ENCODE measurements at places on chromosomes 3 and 15.

GRCh38 chr3:150135287-150135721 lies 164.6 kb upstream of the PFN2 start:
- DNase-seq, result no peak

DNA sequence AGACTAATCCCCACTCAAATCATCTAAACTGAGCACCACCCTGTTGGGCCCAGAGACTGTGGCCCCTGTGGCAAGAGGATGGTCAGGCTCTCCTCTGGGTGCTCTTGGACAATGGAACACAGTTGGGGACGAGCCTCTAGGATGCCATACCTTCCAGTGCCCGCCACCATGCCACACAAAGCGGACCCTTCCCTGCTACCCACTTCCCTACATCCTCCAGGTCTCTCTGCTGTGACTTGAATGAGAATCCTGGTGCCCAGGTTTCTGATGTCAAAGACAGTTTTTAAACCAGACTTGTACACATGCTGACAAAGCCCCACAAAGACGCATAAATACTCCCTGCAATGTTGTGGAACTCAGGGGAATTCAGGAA lies 4.7 kb downstream of the CCDC51 start:
- DNase-seq, result no peak

- DNase-seq, result no peak
Observed at GRCh38 chr3:19543212-19543841, 390.7 kb downstream of the EFHB start.

- no peak for DNase-seq
Observed at GRCh38 chr3:195767792-195768191, 43.9 kb downstream of the MUC4 start.

GRCh38 chr3:117762621-117763037 lies 1053.0 kb downstream of the TUSC7 start:
- DNase-seq, result no peak

DNA sequence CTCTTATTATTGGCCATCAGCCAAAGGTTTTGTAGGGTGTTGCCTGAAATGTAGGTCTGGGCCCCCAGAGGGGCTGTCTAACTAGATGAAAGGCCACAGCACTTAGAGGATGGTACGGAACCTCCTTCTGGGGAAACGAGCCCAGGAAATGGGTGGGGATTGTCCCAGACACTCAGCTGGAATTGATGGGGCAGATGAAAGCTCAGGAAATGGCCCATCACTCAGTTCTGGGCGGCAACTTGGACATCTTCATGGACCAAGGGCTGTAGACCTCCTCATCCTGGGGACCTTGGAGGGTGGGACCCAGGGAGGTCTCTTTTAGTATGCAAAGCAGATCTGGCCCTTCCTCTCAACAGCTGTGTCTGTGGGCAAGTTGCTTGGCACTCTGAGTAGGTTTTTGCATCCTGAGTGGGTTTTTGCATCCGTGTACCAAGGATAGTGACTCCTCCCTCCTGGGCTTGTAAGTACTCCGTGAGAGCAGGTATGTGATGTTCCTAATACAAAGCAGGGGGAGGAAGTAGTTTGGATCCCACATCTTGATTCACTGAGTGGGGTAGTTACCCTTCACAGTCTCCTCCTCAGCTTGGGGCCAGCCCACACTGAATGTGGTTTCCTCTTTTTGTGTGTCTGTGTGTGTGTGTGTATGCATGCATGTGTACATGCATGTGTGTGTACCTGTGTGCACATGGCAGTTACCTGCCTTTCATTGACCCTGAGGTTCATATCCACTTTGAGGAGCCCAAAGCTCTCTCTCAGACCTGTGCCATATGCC lies 292.0 kb downstream of the RPLP1 start:
- DNase-seq, result no peak

- no peak for DNase-seq
Observed at GRCh38 chr3:145490088-145491048, 670.6 kb downstream of the PLOD2 start.

GRCh38 chr3:110708156-110708555 lies 363.5 kb upstream of the NECTIN3 start:
- no peak for DNase-seq

DNA sequence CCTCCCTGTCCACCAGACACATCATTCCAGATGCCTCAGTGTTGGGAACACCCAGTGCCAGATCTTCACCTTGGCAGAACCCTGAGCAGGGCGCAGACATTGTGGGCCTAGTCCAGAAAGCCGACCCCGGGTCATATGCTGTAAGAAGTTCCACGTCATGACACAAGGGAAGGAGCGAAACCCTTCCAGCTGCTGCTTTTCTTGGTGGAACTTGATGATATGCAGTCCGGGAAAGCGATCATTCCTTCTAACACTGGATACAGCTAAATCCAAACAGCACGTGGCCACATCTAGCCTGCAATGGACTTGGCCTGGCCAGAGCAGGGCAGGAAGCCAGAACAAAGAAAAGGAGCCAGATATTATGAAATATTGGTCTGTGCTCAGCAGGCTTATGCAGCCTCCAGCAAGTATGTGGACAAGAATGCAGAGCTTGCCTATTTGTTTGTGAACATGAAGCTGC lies 22.0 kb downstream of the GASK1A start:
- DNase-seq, result no peak

DNA sequence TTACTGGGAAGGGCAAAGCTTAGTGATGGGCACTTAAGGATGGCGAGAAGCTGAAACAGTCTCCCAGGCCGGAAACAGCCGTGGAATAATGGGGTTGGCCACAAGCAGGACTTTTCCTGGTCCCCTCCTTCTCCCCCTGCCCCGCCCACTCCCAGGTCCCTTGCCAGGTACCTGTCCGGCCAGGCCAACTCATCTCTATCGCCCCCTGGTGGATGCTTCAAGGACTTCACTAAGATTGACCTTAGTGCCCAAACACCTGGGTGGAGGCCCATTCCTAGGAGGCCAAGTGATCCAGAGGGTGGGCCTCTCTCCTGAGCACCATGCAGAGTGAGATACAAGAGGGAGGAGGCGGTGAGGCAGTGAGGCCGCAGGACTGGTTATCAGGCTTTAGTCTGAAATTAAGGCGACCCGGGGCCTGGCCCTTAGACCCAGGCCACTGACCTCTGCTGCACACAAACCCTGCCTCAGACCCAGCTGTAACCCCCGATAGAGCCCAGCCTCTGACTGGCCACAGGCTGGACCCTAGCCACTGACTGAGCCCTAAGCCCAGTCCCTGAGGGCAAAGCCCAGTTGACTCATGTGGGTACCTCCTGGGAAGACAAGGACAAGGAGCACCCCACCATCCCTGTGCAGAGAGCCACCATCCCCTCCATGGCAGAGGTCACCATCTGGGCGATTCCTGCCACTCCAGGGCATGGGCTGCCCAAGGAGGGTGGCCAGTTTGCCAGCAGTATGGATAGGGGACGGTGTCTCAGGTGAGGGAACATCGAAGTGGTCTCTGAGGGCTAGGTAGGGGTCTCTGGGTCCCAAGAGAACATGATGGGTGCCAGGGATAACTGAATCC lies 37.6 kb downstream of the VIPR1 start:
- peak; percentile 23 for DNase-seq

DNA sequence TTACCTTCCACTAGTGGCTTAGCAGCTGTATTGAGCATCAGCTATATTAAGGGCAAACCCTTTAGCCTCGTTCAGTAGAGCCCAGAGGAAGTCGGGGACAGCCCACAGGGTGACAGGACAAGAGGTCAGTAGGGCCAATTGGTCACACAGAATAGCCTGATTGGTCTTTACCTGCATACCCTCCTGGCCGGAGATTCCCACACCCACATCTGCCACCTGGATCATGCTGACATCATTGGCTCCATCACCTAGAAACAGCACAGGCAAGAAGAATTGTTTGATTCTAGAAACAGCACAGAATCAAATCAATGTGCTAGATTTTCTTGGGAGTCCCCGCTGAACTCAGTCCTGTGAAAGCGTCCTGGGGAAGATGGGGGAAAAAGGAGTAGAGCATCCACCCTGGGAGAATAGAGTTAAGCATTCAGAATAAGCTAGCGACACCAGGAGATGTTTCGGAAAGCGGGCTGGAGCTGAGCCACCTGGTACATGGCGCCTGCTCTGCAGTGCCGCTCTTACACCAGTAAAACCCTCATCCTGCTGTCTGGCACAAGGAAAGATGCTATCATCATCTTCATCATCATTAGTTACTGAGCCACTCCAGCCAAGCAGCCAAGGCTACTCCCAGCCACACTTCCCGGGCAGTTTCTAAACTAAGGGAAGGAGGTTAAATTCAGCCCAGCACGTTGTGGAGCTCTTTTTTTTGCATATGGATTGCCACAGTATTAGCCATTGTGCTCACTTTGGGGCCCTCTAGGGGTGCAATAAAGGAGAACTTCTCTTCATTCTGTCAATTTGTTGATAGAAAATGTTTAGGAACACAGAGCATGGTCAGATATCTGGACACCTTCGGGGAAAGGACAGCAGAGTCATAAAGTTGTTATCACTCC lies 171.3 kb downstream of the ATP10A start:
- DNase-seq, result no peak

DNA sequence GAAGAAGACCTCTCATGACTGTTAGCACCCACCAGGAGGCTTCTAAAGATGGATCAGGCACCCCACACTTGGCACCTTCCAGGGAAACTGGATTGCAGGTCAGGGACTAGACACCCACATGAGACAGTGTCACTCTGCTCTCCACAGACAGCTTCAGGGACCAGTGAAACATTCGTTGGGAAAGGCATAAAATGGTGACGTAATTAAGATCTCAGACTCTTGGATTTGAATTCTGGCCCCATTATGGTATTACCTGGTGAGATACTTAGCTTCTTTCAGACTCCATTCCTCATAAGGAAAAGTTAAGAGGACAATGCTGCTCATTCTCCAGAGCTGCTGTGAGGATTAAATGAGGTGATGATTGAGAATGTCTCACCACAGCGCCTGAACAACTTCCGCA lies 261.1 kb downstream of the ARRDC4 start:
- DNase-seq, result no peak

DNA sequence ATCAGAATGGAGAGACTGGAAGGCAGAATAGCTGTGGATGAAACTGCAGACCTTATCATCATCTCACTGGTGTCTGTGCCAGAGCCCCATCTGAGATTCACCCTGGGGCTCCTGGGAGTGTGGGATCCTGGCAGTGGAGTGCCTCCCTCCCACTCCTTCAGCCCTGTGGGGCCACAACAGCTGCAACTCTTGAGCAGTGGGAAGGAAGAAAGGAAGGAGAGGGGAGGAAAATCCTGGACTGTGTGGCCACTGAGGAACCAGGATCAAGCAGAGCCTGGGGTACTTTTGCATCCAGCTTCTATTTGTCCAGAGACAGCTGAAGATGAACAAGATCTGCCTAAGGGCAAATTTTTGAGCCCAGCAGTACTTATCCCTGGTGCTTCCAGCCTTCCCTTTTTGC lies 13.1 kb upstream of the ALDH1A2 start:
- no peak for DNase-seq

DNA sequence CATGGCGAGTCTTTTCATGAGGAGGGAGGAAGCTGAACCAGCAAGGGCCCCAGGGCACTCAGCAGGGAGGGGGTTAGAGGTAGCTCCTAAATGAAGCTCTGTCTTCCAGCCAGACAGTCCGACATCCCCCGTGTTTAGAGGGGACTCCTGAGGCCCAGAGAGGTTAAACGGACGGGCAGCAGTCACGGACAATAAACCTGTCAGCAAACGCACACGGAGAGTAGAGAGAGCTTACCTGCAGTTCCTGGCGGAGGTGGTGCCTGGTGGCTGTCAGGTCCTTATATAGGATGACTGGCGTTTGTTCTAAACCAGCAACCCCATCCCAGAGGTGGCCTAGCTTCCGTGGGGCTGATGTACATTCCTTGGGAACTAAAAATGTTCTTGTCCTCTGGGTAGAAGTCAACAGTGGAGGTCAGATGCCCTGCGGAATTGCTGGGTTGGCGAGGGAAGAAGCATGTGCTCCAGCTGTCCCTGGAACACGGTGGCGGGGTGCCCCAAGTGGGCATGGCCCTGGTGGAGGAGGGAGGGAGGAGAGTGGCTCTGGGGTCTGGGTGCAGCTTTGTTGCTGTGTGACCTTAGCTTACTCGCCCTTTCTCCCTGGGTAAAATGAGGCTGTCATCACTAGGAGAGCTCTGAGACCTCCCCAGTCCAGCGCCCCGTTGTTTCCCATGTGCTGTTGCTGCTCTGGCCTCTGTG lies 2.1 kb downstream of the GHRL start:
- DNase-seq, result no peak

DNA sequence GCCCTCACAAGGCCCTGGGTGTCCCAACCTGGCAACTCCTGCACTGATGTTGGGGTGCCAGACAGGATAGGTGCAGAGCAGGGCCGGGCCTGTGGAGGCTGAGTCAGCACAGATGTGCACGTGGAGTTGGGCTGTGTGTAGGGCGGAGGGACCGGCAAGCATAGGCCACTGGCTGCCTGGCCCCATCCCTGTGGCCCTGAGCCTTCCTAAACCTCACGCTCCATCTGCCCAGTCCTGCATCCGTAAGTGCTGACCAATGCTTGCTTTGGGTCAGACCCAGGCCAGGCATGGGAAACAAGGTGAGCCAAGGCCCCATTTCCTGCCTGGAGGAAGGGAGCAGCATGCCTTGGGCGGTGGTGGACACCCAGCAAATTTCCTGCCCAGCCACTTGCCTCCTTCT lies 5.8 kb upstream of the IQSEC1 start:
- DNase-seq, result no peak

DNA sequence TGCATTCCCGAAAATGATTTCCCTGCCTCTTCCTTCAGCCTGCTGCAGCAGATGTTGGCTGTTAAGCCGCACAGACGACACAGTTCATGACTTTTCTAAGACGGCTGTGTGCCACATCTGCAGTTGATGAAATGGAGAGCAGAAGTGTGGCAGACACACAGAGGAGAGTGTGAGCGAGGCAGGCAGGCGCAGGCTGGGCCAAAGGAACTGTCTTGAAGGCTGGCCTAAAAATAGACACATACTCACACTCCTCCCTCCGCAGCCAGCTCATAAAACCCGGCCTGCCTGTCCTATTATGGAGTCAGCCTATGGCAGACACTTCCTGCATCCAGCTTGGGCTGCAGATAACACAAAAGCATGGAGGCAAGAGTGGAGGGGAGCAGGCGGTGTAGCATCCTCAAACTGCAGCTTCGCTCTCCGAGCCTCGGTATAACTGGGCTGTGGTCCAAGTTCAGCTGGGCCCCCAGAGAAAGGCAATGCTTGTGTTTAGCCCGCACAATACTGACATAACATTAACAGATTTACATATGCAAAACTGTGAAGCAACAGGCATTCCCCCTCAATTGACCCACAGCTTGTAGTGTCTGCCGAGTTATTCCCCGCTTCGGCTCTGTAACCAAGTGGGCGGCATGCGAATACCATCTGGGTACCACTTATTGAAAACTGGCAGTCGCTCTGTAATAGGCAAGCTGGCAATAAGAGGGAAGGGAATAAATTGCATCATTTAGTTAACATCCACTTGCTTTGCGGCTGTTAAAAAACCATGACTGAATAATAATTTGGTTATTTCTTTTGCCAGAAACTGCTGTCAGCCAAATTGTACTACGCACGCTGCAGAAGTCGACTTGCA lies 40.8 kb downstream of the FOXP1 start:
- DNase-seq, result no peak

DNA sequence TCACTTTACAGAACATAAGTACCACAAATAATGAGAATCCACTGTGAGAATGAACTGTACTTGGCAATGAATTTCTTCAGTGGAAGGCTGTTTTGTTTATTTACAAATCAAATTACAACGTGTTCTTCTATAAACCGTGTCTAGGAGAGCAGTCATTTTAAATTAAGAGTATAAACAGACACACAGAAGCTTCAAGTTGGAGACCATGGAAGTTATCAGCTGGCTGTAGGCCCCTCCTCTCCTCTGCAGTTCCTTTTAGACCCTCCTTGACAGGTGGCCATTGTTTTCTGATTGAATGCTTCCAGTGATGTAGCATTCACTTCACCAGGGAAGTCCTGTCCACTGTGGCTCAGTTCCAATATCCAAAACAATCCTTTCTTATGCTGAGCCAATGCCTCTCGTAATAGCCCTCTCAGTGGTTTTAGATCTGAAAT lies 7.3 kb upstream of the MAPK6 start:
- DNase-seq, result no peak

GRCh38 chr3:134623615-134624245 lies 27.1 kb downstream of the KY start:
- no peak for DNase-seq
